Activated CD4-positive, CD25-positive, alpha-beta regulatory T cell treated with anti-CD3 and anti-CD28 coated beads, Interleukin-2, amount 50 U/mL, for 16 hours (primary cell): ENCODE measurements at places on chromosomes 5 and 9.

DNA sequence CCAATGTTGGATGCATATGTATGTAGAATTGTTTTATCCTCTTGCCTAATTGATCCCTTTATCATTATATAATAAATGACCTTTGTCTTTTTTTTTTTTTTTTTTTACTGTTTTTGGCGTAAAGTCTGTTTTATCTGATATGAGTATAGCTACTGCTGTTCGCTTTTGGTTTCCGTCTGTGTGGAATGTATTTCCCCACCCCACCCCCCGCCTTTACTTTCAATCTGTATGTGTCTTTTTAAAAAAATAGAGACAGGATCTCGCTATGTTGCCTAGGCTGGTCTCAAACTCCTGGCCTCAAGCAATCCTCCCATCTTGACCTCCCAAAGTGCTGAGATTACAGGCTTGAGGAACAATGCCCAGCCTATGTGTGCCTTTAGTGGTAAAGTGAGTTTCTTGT is 11.3 kb downstream of the AHRR start:
- DNase-seq, result no peak

GRCh38 chr9:121118266-121118665 is 43.5 kb downstream of the CNTRL start:
- no peak for DNase-seq

- DNase-seq, result no peak
Observed at GRCh38 chr5:56589481-56589860, 225.9 kb upstream of the MAP3K1 start.

DNA sequence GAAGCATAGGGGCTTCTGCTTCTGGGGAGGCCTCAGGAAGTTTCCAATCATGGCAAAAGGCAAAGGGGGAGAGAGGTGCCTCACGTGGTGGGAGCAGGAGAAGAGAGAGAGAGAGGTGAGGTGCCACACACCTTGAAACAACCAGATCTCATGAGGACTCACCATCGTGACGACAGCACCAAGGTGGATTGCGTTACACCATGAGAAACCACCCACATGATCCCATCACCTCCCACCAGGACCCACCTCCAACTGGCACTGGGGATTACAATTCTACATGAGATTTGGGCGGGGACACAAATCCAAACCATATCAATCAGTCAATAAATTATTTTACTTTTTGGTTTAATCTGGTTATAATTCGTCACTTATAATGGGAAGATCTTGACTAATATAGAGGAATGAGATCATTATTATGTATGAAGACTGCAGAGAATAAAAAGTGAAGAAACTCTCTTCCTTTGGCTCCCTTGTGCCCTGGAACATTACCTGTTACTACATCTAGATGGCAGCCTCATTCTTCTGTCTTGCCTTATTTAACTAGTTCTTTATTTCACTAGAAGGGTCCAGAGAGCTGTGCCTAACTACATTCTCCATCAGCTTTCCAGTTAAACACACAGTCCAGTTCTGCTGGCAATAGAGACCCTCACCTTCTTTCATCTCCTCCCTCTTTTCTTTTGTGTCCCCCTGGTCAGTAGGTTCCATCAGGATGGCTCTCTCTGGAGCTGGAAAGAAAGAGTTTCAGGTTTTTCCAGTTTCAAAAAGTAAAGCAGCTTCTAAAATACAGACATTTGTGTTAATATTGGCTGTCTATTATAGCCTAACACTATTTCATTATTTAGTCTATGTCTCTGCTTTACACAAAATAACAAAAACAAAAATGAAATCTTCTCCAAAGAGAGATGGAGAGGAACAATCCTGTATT is 21.7 kb upstream of the SPINK7 start:
- DNase-seq, result no peak

DNA sequence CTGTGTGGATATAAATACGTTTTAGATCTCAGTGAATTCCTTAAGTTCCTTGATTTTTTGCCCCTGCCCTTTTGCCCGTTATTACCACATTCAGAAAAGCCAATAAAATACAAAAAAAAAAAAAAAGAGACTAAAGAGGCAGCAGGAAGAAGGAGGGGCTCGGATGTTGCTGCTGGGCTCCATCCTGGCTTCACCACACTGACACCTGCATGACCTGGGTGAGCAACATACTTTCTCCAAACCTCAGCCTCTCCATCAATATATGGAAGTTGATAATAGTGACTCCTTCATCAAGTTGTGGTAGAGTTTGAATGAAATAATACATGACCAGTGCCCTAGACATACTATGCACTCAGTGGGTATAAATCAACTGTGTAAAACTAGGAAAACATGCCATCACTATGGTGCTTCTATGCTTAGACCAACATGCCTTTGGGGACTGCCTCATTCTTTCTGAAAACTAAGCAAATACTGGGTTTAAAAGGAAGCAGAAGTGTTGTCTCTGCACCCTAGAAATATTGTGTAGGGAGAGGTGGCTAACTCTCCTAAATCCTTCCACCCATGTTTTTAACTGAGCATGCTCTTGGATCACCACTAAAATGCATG is 243.0 kb downstream of the PIK3R1 start:
- DNase-seq, result no peak

GRCh38 chr5:153365547-153365946 is 124.9 kb upstream of the GRIA1 start:
- DNase-seq, result no peak

GRCh38 chr5:79697222-79698170 is 7.9 kb downstream of the CMYA5 start:
- DNase-seq, result no peak

GRCh38 chr5:88094403-88094802 is 174.2 kb downstream of the TMEM161B start:
- DNase-seq, result no peak

- DNase-seq, result no peak
Observed at GRCh38 chr9:76588316-76588715, 129.3 kb downstream of the GCNT1 start.

GRCh38 chr9:19201899-19202891 is 28.3 kb upstream of the DENND4C start:
- no peak for DNase-seq

GRCh38 chr5:67163863-67164595 is 32.6 kb downstream of the CD180 start:
- DNase-seq, result no peak

DNA sequence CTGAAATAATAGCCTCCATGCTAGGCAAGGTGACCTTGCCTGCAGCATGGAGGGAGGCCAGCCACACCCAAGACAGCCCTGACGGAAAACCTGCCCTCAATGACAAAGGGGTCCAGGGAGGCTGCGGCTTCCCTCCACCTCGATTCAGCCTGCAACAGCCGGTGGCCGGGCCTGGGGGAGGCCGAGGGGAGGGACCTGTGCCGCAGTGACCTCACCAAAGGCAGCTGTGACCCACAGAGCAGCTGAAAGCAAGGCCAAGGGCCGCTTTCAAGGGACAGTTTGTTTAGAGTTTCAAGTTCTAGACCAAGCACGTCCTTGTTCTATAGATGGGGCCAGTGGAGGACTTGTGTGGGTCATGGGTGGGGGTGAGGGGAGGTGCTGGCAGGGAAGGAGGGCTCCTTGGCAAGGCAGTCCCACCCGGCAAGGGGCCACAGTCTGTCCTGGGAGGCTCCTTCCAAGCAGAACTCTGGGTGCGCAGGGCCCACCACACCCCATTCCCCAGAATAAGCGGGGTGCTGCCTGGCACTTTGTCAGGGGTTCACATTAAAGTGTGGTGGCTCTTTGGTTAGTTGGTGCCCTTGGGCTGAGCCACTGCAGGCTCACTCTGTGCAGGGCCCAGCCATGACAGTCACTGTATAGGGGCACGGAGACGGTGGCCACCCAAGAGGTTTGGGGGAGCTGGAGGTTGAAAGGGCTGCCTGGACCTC is 226.5 kb downstream of the FANCC start:
- no peak for DNase-seq

GRCh38 chr5:109038209-109038840 is 290.6 kb downstream of the FER start:
- DNase-seq, result no peak

- no peak for DNase-seq
Observed at GRCh38 chr5:1702318-1702717, 97.3 kb downstream of the MRPL36 start.

GRCh38 chr5:138542180-138542955 is 668 bp downstream of the ETF1 start:
- no peak for DNase-seq

GRCh38 chr9:92949266-92949982 is 2.1 kb downstream of the FGD3 start:
- no peak for DNase-seq

GRCh38 chr5:6638236-6638635 is 5.0 kb downstream of the SRD5A1 start:
- DNase-seq, result no peak

DNA sequence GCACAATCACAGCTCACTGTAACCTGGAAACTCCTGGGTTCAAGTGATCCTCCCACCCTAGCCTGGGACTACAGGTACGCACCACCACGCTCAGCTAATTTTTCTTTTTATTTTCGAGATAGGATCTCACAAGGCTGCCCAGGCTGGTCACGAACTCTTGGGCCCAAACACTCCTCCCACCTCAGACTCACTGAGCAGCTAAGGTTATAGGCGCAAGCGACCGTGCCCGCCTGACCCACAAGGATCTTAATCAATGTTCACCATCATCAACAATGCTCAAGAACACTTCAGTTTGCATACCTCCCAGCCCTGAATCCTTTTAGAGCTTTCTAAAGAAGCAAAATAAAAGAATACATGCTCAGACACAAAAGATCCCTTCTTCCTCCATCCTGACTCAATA is 13.2 kb downstream of the ETF1 start:
- no peak for DNase-seq

GRCh38 chr5:42591015-42591414 is 165.6 kb upstream of the CCDC152 start:
- no peak for DNase-seq

DNA sequence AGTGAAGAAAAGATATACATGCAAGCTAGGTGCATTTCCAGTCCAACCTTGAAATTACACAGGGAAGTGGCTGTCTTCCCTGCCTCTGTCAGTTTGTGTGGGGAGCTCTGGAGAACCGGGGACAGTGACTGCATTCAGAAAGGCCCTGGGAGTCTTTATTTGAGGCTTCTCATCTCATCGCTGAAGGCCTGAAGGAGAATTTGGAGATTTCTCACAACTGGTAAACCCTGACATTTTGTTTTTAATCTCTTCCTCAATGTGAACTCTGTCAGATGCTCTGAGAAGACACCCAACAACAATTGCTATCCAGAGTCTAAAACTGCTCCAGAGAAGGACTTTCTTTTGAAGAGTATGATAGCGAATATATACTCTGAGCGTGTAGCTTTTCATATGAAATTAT is 33.0 kb downstream of the MACIR start:
- no peak for DNase-seq

GRCh38 chr9:133493428-133493827 is 14.5 kb upstream of the SLC2A6 start:
- no peak for DNase-seq

GRCh38 chr9:136088939-136089696 is 6.0 kb downstream of the NACC2 start:
- no peak for DNase-seq

GRCh38 chr9:21481470-21482056 is 550 bp downstream of the IFNE start:
- DNase-seq, result no peak

DNA sequence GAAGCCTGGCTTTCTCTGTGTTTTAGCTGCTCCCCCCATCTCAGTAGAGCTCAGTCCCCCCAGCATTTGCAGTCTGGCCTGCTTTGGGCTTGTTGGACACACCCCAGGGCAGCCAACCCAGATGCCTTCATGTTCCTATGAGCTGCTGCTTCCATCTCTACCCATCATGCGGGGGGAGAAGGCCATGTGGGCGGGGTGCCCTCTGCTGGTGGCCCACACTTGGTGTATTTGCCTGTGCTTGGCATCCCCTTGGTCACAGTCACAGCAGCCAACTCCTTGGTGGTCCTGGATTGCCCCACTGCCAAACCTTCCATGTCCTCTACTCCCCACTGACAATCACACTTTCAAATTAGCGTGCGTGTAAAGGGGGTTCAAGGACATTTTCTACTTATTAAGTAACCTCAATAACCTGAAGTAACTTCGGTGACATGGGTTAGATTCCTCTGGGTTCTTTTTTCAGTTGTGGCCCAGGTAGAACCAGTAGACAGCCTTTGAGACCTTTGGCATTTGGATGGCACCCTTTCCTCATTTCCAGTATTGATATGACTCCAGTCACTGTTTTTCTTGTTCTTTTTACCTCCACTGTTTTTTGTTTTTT is 42.8 kb downstream of the SNX30 start:
- DNase-seq, result peak; percentile 57

GRCh38 chr9:106691627-106692026 is 171.3 kb upstream of the ZNF462 start:
- no peak for DNase-seq

GRCh38 chr5:139395844-139396640 is 1.1 kb upstream of the PROB1 start:
- no peak for DNase-seq

DNA sequence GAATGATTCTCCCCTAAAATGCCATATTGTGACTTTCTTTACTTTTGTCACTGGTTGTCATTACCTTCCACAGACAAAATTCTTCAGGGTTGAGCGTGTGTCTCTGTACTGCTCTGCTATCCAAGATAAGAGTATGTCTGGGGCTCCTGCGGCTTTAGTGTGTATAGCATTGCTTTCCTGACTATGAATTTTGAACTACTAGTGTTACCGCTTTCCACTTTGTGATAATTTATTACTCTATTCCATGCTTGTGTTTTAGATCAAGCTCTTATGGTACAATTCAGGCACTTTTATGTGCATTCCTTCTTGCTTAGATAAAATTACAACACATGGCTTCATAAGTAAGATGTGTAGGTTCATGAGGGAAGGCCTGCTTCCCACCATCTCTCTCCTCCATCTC is 51.5 kb upstream of the MEF2C start:
- DNase-seq, result no peak

- no peak for DNase-seq
Observed at GRCh38 chr9:99345942-99346341, 123.9 kb downstream of the SEC61B start.

- DNase-seq, result no peak
Observed at GRCh38 chr5:91119217-91119616, 263.9 kb downstream of the ARRDC3 start.

GRCh38 chr5:5313101-5313635 is 109.3 kb upstream of the ICE1 start:
- DNase-seq, result no peak

- no peak for DNase-seq
Observed at GRCh38 chr5:80238778-80239679, 16.8 kb downstream of the SERINC5 start.

DNA sequence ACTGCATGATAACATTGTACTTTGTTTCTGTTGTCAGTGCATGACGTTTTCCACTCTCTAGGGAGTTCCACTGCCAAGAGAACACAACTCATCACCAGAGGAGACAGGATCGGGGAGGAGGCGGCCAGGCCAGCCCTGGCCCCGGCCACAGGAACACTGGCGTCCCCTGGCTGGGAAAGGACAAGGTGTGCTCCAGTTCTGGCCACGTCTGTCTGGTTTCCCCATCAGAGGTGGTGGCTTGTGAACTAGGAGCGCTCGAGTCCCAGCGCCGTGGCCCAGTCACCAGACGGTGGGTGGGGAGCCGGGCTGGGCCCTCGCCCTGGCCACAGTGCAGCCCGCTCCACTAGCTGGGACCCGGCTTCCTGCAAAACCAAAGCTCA is 211.9 kb upstream of the IRX4 start:
- no peak for DNase-seq

- no peak for DNase-seq
Observed at GRCh38 chr5:108415726-108416125, 33.8 kb upstream of the FBXL17 start.

GRCh38 chr5:9622971-9623421 is 7.2 kb downstream of the TAS2R1 start:
- no peak for DNase-seq
